ENCODE measurements at places on chromosomes 4 and X.

- no peak for DNase-seq
Observed at GRCh38 chr4:40417941-40418340, 82.8 kb downstream of the CHRNA9 start.

GRCh38 chr4:43766648-43767047 lies 682.0 kb downstream of the KCTD8 start:
- DNase-seq, result no peak

GRCh38 chrX:132022198-132022966 lies 720 bp upstream of the STK26 start:
- DNase-seq, result no peak

- no peak for DNase-seq
Observed at GRCh38 chr4:124684301-124684700, 28.2 kb downstream of the ANKRD50 start.

DNA sequence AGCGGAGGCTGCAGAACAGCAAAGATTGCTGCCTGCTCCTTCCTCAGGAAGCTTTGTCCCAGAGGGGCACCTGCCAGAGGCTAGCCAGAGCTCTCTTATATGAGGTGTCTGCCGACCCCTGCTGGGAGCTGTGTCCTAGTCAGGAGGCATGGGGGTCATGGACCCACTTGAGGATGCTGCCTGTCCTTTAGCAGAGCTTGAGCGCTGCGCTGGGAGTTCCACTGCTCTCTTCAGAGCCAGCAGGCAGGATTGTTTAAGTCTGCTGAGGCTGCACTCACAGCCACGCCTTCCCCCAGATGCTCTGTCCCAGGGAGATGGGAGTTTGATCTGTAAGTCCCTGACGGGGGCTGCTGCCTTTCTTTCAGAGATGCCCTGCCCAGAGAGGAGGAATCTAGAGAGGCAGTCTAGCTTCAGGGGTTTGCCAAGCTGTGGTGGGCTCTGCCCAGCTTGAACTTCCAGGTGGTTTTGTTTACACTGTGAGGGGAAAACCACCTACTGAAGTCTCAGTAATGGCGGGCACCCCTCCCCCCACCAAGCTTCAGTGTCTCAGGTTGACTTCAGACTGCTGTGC lies 10.9 kb downstream of the DCK start:
- DNase-seq, result peak; percentile 61

DNA sequence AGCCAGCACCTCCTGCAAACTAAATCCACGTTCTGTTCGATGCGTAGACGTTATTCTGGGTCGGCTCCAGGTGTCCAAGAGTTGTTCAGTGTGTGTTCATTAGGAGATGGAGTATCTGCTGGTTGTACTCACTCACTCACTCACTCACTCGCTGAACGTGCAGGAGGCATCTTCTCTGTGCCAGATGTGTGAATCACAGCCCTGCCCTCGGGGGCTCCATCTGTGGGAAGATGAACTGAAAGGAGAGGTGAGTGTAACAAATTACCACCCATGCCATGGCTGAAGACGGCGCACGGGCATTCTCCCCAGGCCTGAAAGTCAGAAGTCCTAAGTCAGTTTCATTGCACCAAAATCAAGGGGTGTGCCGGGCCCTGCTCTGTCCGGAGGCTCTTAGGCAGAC lies 16.1 kb downstream of the NSG1 start:
- DNase-seq, result no peak

GRCh38 chrX:109886122-109886761 lies 116.7 kb upstream of the TMEM164 start:
- no peak for DNase-seq

DNA sequence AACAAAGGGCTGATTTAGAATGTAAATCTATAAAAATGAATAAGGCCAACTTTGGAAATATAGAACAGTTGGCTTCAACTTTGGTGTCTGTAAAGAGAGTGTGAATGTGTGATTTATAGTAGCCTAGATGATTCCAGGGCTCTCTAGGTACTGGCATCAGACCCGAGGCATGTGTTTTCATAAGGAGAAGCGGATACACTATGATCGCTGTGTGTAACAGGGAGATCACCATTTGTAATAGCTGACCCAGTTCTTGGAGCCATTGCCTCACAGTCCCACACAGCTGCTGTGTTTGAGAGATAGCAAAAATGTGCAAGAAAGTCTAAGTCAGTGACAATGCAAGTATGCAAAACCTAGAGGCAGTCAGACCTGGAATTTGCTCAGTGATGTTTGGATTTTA lies 135.1 kb downstream of the REPS2 start:
- no peak for DNase-seq

DNA sequence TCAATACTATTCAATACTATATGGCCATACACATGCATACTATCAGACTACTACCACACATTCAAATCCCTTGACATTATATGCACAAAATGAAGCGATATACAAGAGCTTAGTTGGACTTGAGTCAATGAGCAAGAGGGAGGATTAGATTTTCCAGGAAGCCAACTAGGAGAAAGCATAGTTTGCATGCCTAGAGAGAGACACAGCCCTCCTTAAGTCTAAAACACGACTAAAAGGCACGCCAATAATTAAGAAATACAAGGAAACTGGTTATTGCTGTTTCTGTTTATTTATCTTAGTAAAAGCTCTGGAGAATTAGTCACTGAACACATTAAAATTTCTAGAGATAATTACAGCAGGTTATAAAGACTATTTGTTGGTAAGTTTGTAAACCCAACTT lies 21.8 kb downstream of the MBNL3 start:
- DNase-seq, result no peak

DNA sequence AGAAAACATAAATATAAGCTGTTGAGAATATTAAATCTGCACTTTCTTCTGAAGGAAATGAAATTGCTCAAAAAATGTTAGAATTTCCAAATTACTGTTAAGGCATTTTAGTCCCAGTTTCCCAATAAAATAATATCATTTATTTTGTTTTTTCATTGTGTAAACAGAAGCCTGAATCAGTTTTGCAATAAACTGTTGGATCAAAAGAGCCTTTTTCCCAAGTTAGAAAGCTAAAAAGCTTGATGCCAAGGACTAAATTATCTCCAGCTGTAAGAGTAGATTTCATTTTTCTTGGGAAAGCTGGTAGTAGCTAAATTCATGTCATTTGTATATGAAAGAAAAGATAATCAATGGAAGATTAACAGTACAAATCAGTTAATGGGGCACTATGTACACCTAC lies 95.8 kb downstream of the RNF150 start:
- DNase-seq, result no peak

- DNase-seq, result no peak
Observed at GRCh38 chr4:75046641-75047040, 113.7 kb downstream of the PARM1 start.

- DNase-seq, result no peak
Observed at GRCh38 chrX:30576881-30577280, 685 bp downstream of the TASL start.

DNA sequence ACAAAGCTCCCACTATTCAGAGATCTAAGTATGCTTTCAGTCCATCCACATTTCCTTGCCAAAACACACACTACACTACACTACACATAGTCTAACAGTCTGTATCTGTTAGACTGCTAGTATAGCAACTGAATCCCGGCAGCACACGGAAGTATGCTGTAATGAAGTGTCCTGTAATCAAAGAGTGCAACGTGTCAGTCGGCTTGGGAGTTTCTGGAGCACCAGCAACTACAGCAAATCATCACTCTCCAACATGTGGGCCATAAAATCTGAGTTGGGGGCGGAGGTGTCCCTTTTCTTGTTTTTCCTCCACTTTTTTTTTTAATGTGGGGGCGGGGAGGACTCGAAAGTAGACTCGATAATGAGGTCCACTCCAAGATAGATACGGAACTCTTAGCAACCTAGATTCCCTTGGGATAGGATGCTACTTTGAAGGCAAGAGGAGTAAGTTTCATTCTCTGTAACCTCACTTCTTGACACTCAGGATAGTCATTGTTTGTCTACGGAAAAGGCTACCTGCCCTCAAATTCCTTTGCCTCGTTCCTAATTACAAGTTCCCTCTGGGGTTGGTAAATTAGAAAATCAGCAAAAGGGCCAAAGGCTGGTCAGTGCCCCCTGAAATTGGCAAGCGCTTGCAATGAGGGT lies 722 bp downstream of the SLC10A7 start:
- peak; percentile 54 for DNase-seq

DNA sequence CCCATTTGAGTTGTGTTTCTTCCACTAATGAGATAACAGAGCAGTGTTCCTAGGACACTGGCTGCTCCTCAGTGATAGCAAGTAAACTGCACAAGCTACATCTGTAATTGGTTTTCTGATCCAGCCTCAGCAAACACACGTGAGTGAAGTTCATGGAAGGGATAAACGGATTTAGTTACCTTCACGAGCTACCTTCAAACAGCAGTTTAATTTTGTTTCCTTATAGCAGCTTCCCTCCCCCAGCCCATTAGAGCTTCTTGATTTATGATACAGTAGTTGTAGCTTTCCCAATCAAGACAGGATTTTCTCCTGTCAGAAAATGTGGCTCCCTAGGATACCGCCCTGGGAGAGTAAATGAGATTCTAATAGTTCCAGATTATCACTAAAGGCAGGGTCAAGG lies 634.2 kb upstream of the FAT1 start:
- no peak for DNase-seq

DNA sequence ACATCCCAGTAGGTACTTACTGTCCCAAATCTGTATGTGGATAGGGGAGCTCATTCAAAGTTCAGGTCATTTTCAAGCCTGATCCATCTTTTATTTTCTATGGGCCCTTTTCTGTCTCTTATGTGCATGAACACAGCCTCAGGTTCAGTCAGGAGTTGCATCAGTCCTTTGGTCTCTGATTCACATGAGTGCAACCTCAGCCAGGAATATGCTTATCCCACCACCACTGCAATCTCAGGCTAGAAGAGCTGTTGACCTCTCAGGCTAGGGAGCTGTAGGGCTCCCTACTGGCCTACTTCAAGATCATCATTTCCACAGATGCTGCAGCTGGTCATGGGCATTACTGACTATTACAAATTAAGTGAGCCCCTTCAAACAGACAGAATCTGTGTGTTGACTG lies 27.2 kb downstream of the AASDH start:
- DNase-seq, result no peak

GRCh38 chrX:74383611-74384010 lies 37.7 kb upstream of the SLC16A2 start:
- DNase-seq, result peak; percentile 70

GRCh38 chr4:137677863-137678262 lies 145.6 kb upstream of the PCDH18 start:
- DNase-seq, result no peak

GRCh38 chr4:80918004-80918403 lies 112.5 kb upstream of the BMP3 start:
- DNase-seq, result no peak

- no peak for DNase-seq
Observed at GRCh38 chr4:155819066-155819465, 47.0 kb downstream of the ASIC5 start.

GRCh38 chr4:95217197-95217596 lies 331.6 kb downstream of the UNC5C start:
- DNase-seq, result no peak

DNA sequence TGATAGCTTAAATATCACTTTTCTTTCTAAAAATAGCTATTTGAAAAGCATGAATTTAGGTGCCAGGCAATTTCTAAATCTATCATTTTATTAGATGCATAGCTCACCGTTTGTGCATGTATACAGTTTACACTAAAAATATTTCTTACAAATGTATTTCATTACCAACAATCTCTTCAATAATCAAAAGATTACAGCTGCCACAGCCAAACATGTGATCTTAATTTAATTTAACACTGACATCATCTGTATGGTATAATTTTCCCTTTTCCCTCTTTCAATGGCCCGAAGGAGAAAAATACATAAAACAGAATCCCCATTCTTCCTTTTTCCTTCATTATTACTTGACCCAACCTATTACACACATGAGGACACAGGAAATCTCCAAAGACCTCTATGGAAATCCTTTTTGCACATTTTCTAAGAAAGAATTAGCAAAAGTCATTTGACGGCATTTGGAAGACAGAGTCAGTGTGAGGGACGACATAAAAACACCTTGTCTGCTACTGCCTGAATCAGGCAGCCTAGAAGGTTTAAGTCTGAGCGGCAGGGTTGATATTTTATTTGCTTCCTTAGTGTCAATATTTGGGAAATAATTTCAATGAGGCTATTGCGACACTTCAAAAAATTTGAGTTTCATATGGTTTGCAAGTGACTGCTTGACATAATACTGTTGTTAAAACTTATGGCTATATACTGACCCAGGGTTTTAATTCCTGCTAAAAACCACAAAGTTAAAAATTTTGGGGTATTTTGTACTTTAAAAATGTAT lies 111.2 kb downstream of the TTC29 start:
- no peak for DNase-seq

GRCh38 chrX:40603446-40603845 lies 19.8 kb upstream of the MPC1L start:
- DNase-seq, result no peak

DNA sequence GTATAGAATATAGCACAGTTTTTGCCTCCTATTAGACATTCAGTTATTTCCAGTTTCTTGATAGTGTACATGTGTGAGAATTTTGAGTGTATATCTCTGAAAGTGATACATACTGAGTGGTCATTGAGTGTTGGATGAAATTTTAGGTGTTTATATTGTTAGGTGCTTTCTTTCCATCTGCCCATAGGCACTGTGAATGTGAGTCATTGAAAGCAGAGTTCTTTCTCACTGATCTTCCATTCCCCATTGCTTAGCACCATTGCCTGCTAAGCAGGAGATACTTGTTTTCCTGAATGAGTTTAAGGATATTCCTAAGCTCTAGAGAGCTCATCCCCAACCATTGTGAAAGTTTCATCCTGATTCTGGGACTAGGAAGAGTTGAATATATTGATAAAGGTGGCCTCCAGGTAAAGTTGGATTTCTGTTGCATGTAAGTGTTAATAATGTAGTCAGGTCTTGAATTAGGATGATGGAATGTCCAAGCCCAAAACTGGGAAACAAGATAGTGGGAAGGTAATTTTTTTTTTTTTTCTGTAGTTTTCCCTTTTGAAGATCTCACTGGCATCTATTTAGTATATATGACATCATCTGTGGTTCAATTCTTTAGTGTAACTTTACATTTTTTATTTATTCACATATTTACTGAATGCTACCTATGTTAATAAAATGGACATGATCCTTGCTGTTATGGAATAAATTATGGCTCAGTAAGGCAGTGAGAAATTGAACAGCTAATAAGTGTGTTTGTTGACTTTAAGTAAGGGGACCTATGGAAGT lies 22.1 kb downstream of the UBE2K start:
- DNase-seq, result no peak

- no peak for DNase-seq
Observed at GRCh38 chr4:126269106-126269505, 954.4 kb downstream of the FAT4 start.

- DNase-seq, result no peak
Observed at GRCh38 chr4:178752954-178753525, 1310.8 kb upstream of the AGA start.

GRCh38 chr4:2757426-2757825 lies 1.3 kb upstream of the TNIP2 start:
- DNase-seq, result no peak

DNA sequence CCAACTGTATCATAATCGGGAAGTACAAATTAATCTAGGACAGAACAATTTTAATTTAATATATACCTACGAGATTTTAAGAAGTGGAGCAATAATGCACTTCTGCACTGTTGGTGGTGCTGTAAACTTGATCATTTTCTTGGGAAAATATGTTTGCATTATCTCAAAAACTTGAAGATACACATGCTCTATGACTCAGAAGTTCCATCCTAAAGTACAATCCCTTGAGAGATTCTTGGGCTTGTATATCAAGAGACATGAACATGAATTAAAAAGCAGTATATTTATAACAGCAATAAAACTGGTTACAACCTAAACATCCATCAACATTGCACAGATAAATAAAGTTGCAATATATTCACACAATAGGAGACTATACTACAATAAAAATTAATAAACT lies 168.8 kb downstream of the CLCN4 start:
- DNase-seq, result no peak
